IMR-90 (cell line): ENCODE measurements at places on chromosomes 4 and X. TPM values are rescaled to one million over a fixed set of nuclear protein-coding genes. Genes with fewer than 3 reads are reported as not detected.

The DMD gene
- 10.6 and 11.8 TPM in 2 replicates for total RNA-seq

DNA sequence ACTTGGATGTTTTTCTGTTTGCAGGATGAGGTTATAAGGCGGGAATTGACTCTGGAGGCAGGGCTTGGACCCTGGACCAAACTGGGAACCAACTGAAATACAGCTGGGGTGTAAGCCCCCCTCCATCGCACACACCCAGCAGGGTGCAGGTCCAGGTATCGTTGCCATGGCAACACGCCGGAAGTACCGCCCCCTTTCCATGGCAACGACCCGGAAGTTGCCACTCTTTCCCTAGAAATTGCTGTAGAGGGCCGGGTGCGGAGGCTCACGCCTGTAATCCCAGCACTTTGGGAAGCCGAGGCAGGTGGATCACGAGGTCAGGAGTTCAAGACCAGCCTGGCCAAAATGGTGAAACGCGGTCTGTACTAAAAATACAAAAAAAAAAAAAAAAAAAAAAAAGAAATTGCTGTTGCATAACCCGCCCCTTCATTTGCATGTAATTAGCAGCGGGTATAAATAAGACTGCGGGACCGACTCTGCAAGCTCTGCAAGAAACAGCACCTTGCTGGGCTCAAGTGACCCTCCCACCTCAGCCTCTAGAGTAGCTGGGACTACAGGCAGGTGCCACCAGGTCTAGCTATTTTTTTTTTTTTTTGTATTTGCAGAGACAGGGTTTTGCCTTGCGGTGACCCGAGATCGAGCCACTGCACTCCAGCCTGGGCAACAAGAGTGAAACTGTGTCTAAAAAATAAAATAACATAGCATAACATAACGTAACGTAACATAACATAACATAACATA is 139.6 kb downstream of the CRLF2 start:
- no peak overlapping the region for H3K27ac ChIP-seq
- no peaks in the 10 kb centered on the region for H3K27me3 ChIP-seq
- no peak overlapping the region for H3K4me3 ChIP-seq
- H3K36me3 ChIP-seq: no peaks in the 10 kb centered on the region

DNA sequence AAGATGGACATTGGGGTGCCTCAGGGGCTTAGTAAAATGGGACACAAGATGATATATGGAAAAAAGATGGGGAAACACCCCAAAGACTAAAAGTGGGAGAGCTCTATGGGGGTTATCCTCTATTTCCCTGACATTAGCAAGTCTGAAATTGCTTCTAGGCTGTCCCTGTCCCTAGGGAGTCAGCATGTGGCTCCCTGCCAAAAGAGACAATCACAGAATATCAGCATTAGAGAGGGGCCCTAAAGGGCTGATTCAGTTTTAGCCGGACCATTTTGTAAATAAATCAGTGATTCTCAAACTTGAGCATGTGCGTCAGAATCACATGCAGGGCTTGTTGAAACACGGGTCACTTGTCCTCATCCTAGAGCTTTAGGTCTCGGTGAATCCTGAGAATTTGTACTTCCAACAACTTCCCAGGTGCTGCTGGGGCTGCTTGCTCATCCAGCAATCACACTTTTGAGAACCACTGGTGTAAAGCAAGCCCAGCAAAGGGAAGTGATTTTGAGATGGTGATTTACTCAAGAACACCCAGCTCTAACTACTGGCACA is 165.3 kb upstream of the DGKK start:
- no peaks in the 10 kb centered on the region for H3K36me3 ChIP-seq
- H3K27me3 ChIP-seq: peaks cover 8% of the 10 kb centered on the region
- H3K27ac ChIP-seq: no peak overlapping the region
- no peak overlapping the region for H3K4me3 ChIP-seq
- H3K4me1 ChIP-seq: no peaks in the 10 kb centered on the region
- DNase-seq: no peak

The ANTXR2 gene
- 88.5 and 115 TPM in 2 replicates for total RNA-seq

The GABRG1 gene
- total RNA-seq: not detected in 2 replicates

GRCh38 chrX:44747317-44747716 is 96.5 kb upstream of the DUSP21 start:
- no peaks in the 10 kb centered on the region for H3K4me1 ChIP-seq
- no peak overlapping the region for H3K27ac ChIP-seq
- no peak overlapping the region for H3K4me3 ChIP-seq
- DNase-seq: no peak
- peaks cover 2% of the 10 kb centered on the region for H3K27me3 ChIP-seq

DNA sequence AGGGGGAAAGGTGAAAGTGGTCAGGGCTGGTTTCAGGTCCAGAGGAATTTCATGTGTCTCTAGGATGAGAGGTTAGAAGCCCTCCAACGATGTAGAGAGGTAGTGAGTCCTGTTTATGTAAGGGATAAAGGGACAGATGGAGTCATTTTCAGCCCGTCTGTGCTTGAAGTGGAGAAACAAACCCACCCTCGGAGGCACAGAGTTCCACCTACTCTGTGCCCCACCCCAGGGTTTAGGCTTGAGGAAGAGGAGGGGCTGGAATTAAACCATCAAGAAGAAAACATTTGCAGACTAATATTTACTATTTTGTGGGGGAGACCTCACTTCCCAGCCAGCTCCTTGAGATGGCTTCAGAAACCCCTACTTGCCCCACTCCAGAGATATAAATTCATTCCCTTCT is 868 bp upstream of the GNL3L start:
- H3K27me3 ChIP-seq: no peaks in the 10 kb centered on the region
- H3K4me1 ChIP-seq: peaks cover under 1% of the 10 kb centered on the region
- H3K4me3 ChIP-seq: no peak overlapping the region; the same call in 1 of the 2 replicates
- H3K27ac ChIP-seq: peak overlapping the region; percentile 90; the same call in 1 of the 2 replicates
- no peaks in the 10 kb centered on the region for H3K36me3 ChIP-seq

The LRCH2 gene
- total RNA-seq: 4.3 and 8.1 TPM in 2 replicates

The USP38 gene
- total RNA-seq: 16.4 and 17.0 TPM in 2 replicates

GRCh38 chr4:143188136-143189088 is 3.7 kb downstream of the USP38 start:
- no peaks in the 10 kb centered on the region for H3K27me3 ChIP-seq
- H3K27ac ChIP-seq: no peak overlapping the region
- no peaks in the 10 kb centered on the region for H3K4me1 ChIP-seq
- peaks cover 7% of the 10 kb centered on the region for H3K36me3 ChIP-seq
- no peak for DNase-seq
- no peak overlapping the region for H3K4me3 ChIP-seq

GRCh38 chrX:24019448-24019847 is 7.5 kb downstream of the KLHL15 start:
- peaks cover 2% of the 10 kb centered on the region; the same call in 1 of the 2 replicates for H3K4me1 ChIP-seq
- DNase-seq: no peak
- no peak overlapping the region for H3K27ac ChIP-seq

- no peak overlapping the region for H3K4me3 ChIP-seq
- no peak for DNase-seq
- H3K27me3 ChIP-seq: no peaks in the 10 kb centered on the region
- H3K27ac ChIP-seq: no peak overlapping the region
Observed at GRCh38 chr4:37481547-37482122, 204.5 kb downstream of the RELL1 start.

The CT47B1 gene
- not detected in 2 replicates for total RNA-seq

GRCh38 chr4:13088726-13089658 is 395.1 kb downstream of the RAB28 start:
- H3K27ac ChIP-seq: no peak overlapping the region
- no peaks in the 10 kb centered on the region for H3K36me3 ChIP-seq
- DNase-seq: no peak
- H3K4me1 ChIP-seq: no peaks in the 10 kb centered on the region
- H3K4me3 ChIP-seq: no peak overlapping the region

The JAKMIP1 gene
- total RNA-seq: not detected in 2 replicates

GRCh38 chr4:152464030-152464823 is 71.7 kb downstream of the FBXW7 start:
- no peak overlapping the region for H3K27ac ChIP-seq
- no peaks in the 10 kb centered on the region for H3K36me3 ChIP-seq
